ENCODE measurements at places on chromosomes 2 and 18.

DNA sequence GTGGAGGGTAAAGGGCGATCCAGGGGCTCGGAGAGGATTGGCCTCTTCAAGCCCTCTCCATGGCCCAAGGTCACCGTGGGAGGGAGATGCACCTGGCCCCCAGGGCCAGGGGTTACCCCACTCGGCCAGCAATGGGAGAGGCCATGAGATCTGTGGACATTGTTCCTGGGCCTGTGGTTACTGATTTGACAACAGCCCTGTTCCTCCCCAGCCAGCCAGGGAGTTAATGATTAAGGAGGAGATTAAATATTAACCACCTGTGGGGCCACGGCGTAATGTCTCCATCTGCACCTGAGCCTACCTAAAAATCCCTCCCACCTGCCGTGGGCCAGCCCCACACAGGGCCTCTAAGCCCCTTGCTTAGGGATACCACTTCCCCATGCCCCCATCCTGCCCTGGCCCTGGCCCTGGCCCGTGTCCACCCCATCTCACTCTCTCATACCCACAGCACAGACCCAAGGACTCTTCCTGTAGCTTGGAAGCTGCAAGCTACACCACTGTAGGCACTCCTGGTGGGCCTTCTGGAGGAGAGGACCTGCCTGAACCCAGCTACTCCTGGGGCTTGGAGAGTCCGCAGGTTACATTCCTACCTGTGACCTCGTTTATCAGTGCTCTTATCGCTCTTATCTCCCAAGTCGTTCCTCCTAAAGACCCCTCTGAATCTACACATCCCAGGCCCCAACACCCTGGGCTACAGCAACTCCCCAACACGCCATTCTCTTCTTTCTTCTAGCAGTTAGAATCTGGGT, 32.1 kb downstream of the ZFP36L2 start:
- no peak for DNase-seq

GRCh38 chr2:65407240-65407639, 25.2 kb downstream of the SPRED2 start:
- no peak for DNase-seq

DNA sequence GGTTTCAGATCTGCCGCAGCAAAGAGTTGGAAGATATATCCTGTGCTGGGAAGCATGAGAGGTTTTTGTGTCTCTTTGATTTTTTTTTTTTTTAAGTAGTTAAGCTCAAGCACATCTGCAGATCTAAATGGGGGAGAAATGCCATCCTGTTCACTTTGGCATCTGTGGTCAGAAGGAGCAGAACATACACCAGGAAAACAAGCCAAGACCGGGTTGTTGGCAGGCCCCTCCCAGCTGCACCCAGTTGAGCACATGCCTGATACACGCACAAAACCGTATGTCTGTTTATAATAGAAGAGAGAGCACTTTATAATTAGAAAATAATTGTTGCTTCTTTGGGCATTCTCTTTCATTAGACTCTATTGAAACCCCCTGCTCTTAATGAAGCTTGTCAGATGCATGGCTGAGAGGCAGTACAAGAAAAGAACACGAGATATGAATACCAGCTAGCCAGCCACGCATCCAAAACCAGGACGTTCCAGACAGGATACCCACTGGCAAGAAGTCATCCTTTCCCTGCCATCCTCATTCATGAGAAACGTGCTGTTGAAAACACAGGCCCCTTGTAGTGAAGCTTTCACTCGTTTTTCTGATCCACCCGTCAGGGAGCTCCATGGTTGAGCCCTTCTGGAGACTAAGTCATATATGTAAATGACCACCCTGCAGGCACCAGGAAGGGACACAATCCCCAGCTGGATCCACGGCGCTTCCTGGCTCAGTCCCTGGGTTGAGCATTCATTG, 152.2 kb downstream of the ALPK2 start:
- DNase-seq = no peak

GRCh38 chr2:216023055-216023648, 9.8 kb upstream of the MREG start:
- DNase-seq = peak; percentile 43

- no peak for DNase-seq
Measured at GRCh38 chr18:10234912-10235660, 219.3 kb upstream of the APCDD1 start.
